Ecto neural progenitor cell (in vitro differentiated cells): ENCODE measurements at places on chromosomes 12 and 14.
A peak's percentile ranks its signal among the peaks of the same experiment; 100 is the strongest.

GRCh38 chr12:124939421-124940142 is 25.1 kb upstream of the UBC start:
- peak; percentile 98 for DNase-seq

GRCh38 chr14:102778338-102779083 is 1.3 kb downstream of the TRAF3 start:
- DNase-seq, result no peak

DNA sequence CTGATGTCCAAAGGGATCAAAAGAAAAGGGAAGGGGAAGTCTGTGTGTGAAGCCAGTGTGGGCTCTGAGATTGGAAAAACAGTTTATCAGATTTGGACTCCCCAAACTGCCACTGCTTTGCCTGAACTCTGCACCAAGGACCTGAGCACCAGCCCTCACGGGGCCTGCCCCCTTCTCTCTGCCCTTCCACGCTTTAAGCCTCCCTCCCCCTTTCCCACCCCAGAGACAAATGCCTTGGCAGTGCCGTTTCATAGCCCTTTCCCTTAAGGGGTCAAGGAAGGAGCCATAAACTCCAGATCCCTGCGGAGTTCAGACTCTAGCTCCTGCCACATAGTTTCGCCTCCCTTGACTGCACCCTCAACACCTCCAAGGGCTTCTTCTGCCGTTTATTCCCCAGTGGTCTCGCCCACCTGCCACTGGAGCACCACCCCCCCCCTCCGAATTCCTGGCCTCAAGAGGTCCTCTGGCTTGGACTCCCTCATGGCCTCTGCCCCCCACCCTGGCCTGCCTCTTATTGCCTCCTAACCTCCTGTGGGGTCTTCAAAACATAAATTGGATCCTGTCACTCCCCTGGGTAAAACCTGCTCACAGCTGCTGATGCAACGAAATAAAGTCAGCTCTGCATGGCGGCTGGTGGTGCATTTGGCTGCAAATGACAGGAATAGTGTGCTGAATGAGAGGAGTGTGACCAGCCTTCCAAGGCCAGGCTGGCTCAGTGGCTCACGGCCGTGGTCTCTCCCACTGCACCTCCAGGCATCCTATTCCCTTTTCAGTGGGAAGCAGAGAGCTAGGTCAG is 18.8 kb downstream of the SLC25A29 start:
- no peak for DNase-seq

- no peak for DNase-seq
Observed at GRCh38 chr12:51972422-51972812, 20.9 kb downstream of the ACVR1B start.

DNA sequence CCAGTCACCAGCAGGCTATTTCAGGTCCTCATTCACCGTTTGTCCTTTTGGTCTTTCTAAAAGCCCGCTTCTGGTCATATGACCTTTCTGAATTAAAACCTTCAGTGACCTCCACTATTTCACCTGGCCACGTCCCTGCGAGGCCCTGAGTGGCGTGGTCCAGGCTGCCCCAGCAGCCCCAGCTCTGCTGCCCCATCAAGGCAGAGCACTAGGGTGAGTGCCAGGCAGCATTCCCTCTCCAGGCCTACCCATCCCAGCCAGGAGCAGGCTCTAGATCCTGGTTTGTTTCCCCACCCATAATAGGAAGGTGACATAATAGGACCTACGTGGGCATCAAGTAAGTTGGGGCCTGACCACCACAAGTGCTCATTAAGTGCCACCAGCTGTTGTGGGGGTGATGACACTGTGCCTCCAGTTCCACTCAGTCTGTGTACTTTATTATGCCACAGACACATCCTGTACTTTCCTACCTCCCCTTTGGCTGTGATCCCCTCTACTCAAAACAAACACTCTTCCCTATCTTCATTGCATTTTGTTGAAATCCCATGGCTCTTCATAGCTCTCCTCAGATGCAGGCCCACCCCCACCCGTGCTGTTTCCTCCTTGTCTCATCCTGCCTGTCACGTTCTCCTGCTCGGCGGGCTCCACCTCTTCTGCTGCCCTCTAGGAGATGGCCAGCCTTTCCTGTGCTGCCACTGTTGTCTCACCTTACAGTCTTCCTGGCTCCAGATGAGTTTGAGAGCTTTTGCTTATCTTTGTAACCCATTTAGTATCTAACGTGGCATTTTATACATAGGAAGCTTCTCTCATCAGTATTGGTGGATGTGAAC is 21.4 kb downstream of the CKB start:
- DNase-seq, result no peak

DNA sequence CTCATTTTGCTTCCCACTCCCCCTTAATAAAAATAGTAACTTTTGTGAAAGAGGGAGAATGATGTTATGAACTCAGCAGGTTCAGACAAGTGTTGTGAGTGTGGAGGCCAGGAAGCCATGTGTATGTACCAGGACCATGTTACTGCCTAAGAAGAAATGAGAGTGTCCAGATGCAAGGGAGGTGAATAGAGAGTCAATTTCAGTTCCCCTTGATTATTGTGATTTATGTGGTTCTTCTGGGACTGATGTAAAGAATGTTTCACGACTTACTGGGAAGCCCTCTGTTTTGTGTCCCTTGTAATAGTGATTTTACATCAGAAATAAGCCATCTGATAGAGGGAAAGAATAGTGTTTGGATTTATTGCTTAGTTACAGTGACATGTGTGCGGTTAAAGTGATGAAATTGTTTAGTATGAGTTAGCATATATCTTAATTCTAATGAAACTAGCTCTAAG is 32.5 kb downstream of the FBXO34 start:
- no peak for DNase-seq

DNA sequence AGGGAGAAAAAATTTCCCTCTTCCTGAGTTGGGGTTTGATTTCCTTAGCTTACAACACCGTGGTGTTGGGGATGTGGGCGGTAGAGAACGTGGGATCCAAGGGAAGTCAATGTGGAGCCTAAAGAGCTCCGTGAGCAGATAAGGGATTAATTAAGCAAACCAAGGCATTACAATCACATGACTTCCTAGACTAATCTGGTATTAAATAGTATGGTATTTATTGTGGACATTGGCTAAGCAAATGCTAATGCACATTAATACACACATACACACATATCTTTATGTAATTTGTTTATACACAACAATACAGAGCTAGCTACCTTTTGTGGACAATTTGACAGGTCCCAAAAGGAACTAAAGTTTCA is 791 bp upstream of the RNF41 start:
- DNase-seq, result no peak

GRCh38 chr12:101939856-101940265 is 62.5 kb downstream of the DRAM1 start:
- DNase-seq, result peak; percentile 68

- no peak for DNase-seq
Observed at GRCh38 chr12:76552343-76552938, 7.1 kb downstream of the OSBPL8 start.

DNA sequence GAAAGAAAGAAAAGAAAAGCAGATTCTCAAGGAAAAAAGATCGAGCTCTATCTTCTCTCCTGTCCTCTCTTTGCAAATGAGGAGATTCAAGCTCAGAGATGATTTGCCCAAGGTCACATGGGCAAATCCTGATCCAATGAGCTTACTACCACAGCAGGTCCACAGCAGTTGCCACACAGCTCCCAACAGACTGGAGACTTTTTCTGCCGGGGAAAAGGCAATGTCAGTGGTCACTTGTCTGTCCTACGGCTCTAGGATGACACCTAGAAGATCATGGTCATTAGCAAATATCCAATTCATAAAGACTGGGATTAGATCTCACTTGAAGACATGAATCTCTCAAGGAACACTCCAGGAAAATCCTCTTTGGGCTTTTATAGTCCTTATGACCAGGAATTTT is 58.8 kb downstream of the TTC7B start:
- DNase-seq, result no peak

DNA sequence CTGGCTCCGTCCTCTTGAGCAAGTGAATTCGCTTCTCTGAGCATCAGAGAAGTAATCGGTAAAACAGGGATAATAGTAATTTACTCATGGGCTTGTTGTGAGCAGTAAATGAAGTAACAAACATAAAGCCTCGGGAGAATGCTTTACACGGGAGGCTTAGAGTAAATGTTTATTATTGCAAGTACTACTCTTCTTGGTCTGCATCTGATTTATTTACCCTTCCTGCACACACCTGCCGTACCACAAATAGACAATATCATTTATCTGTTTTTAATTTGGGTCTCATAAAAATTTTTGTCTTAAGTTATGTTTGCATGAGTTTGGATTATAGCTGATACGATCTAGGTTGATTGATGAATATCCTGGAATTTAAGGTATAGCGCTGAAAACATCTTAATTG is 7.8 kb upstream of the COL2A1 start:
- no peak for DNase-seq
